RWPE2 (cell line): ENCODE measurements at places on chromosomes 2 and 18.

GRCh38 chr2:36376319-36376765, 20.8 kb downstream of the CRIM1 start:
- no peak for DNase-seq

- no peak for DNase-seq
These were observed 27.1 kb upstream of the SULT1C3 start for GRCh38 chr2:108212671-108213070.

DNA sequence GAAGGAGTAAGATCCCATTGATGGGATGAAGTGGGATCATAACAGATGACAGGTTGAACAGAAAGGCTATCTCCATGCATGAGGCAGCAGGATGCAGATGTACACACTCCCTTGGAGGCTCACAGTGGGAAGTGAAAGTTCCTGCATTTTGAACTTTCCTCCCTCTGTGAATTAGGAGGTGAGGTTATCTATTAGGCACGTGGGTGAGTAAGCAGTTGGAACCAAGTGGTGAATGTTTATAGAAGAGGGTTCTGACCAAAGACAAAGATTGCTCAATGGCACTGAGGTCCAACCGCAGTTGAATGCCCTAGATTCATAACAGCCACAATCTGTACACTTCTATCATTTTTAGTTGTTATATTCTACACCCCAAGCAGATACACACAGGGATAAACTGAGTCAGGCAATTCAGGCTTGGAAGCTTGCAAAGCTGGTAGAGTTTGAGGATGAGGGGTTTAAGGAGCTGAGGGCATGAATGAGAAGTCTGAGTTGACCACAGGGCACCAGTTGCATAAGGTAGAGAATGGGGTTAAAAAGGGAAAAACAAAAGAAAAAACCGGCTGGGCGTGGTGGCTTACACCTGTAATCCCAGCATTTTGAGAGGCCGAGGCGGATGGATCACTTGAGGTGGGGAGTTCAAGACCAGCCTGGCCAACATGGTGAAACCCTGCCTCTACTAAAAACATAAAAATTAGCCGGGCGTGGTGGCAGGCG, 7.1 kb upstream of the KCMF1 start:
- no peak for DNase-seq

- DNase-seq, result no peak
These were observed 328 bp upstream of the INHBB start for GRCh38 chr2:120345608-120346007.

GRCh38 chr2:214904634-214905033, 95.2 kb upstream of the BARD1 start:
- no peak for DNase-seq

DNA sequence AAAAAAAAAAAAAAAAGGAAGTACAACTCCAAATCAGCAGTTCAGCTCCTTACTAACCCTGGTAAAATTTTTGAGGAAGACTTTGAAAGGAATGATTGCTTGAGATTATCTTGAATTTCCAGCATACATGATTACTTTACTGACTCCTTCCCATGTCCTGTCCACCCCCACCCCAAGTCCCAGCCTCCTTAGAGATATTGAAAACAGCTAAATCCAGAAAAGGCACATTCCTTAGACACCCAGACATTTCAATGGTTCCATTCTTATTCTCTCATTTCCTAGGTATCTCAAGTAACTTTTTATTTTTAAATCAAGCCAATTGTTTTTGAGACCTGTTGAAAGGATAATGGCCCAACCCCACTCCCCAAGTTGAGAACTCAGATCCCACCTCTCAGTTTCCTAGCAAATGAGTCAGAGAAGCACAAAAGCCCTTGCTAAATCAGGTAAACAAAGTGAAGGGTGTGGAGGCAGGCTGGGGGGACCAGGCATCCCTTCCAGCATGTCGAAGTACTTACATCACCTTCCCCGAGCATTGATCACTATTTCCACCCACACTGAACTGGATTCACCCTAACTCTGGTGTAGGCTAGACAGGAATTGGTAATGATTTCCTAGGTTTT, 95.4 kb upstream of the FZD7 start:
- no peak for DNase-seq

GRCh38 chr18:10457767-10458166, 3.3 kb downstream of the APCDD1 start:
- no peak for DNase-seq

DNA sequence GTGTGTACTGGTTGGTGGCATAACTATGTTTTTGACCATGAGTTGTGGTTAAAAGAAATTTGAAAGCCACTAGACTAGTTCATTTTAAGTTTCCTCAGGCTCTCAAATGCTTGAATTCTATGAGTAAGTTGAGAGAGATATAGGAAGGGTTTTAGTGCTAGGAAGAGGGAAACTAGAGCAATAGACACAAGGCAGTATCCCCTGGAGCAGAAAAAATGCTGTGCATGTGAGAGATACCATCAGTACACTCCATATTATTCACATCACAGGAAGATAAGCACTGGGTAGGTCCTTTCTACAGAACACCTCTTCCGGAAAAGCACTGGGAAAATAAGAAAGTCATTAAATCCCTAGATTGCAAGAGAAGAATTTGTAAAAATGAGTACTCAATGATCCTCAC, 19.3 kb upstream of the DSG3 start:
- no peak for DNase-seq

DNA sequence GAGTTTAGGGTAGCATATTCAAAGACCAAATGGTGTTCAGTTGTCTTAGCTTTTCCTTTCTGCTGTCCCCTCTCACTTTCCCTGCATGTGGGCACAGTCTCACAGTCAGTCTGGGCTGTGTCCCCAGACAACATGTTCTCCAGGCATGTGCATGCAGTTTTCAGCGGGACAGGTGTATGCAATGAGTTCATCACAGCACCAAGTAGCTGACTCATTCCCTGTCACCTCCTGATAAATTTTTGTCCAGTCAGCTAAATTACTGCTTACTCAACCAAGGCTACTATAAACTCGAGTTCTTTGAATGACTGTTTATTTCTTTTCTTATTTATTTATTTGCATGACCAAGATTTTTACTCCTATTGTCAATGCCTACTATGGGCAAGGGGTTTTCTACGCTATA, 148.8 kb upstream of the CDH19 start:
- DNase-seq, result no peak

GRCh38 chr2:25197336-25198208, 29.2 kb upstream of the POMC start:
- no peak for DNase-seq

DNA sequence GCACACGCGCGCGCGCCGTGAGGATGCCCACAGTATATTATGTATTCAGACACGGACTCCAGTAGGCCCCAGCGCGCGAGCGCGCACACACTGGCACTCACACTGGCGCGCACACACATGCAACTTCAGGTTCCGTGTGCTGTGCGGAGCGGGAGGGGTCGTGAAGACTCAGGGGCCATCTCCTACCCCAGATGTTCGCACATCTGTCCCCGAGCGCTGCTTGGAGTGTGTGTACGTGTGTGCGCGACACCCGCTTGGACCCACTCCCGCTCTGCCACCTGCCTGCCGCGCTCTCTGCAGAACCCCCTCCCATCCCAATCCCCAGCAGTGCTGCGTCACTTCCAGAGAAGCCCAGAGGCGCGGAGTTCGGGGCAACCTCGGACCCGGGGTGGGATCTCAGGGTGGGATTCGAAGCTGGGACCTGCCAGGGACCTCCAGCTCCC, 2.6 kb downstream of the NRP2 start:
- no peak for DNase-seq
